Stimulated activated naive CD8-positive, alpha-beta T cell treated with anti-CD3 and anti-CD28 coated beads, Interleukin-15, amount 100 ng/mL, for 72 hours (primary cell): ENCODE measurements at places on chromosomes 4 and X.

- DNase-seq, result no peak
These were observed 52.5 kb downstream of the JADE1 start for GRCh38 chr4:128861856-128862518.

- no peak for DNase-seq
These were observed 26.9 kb downstream of the ARFIP1 start for GRCh38 chr4:152806501-152807125.

DNA sequence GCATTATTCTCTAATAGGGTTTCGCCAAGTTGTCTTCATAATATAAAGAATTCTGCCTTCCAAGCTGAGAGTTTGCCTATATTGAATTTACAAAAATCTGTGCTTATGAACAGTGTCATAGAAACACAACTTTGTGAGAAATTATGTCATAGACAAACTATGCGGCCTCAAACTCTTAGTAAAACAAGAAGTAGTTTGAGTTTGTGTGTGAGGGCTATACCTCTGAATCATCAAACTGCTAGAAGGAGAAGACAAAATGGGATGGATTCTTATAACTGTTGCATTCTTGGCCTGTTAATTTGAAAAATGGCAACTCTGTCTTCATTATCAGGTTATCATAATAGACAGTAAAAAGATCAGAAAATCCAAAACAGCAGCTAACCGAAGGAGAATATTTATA lies 46.1 kb upstream of the NAP1L5 start:
- no peak for DNase-seq

DNA sequence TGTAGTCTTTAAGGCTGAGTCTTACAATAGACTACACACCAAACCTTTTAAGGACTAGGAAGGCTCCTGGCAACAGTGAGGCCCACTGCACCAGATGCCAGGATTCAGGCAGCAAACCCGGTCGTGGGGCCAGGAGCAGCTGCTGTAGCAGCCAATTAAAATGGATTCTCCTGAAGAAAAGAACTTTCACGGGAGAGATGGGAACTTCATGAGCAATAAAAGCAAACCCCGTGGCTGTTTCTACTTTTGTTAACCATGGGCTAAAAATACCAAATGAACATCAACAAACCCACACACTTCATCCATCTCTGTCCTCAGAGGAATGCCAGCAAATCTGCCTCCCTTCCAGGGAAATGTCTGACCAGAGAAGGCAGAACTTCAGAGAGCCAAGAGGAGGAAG lies 101.4 kb downstream of the BTC start:
- no peak for DNase-seq

DNA sequence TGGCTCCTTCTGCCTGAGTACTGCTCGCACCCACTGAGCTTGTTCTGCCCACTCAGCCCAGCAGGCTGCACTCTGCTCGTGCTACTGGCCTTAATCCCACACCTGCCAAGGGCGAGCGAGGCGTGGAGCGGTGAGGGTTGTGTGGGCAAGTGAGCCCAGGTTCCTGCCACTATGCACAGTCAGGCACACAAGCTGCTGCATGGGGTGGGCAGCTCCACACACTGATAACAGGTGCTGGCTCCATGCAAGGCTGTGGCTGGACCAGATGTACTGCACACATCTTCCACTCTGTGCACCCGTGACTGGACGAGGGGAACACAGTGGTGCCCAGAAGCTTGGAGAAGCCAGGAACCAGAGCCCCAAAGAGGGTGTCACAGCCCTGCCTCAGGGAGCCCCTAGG lies 184.3 kb upstream of the NUDT6 start:
- no peak for DNase-seq

GRCh38 chr4:48683784-48684666 lies 96.1 kb downstream of the FRYL start:
- DNase-seq, result no peak

GRCh38 chr4:162853788-162854187 lies 312.9 kb downstream of the NAF1 start:
- DNase-seq, result no peak

DNA sequence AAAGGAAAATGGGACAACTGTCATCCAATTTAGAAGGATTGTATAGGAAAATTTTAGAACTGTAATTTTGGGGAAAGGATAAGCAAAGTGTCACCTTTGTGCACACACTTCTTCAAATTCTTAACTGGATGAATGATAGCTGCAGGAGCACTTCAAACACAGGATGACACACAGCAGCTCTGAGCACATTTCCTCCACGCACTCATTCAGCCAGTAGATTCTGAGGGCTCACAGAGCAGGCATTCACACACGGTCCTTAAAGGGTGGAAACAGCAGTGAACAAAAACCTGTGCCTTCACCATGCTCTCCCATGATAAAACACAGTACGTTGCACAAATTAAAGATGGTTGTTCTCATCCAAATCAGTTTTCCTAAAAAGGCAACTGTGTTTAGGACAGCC lies 38.5 kb upstream of the KLF3 start:
- DNase-seq, result no peak

DNA sequence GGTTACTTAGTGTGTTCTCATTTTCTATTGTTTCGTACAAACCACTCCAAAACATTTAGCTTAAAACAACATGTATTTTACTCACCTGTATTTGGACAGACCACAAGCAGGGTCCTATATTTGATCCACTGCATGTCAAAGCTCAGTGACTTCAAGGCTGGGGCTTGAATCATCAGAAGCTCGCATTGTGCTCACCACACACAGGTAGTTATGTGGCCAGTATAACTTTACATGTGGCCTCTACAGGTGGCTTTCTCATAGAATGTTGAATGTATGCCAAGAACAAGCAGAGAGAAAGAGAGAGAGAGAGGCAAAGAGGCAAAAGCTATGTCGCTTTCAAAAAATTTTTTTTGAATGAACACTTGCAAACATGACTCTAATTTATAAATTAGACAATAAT lies 107.6 kb downstream of the QRFPR start:
- DNase-seq, result no peak

DNA sequence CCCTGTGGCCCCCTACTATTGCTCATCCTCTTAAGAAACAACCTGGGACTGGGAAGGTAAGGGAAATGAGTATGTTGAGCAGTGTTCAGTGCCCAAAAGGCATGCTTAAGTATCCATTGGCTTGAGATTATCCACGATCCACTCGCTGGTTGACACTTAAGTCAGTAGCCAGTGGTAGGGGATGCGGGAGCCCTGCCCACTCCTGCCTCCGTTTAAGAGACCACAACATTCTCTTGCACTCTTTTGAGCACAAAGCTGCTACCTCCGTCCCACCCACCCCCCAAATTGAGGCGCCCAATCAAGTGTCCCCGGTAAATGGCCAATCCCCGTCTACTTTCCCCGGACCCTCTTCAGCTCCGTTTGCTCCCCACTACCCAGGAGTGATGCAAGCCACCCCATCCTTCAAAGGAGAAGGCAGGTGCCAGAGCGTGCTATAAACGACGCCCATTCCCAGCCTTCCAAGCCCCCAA lies 25.0 kb downstream of the UTP14A start:
- DNase-seq, result no peak

- no peak for DNase-seq
These were observed 59.6 kb downstream of the KANTR start for GRCh38 chrX:53153581-53153980.

GRCh38 chr4:45036677-45037076 lies 310.3 kb upstream of the GNPDA2 start:
- no peak for DNase-seq

GRCh38 chr4:726838-727237 lies 21.2 kb downstream of the PCGF3 start:
- DNase-seq, result no peak

DNA sequence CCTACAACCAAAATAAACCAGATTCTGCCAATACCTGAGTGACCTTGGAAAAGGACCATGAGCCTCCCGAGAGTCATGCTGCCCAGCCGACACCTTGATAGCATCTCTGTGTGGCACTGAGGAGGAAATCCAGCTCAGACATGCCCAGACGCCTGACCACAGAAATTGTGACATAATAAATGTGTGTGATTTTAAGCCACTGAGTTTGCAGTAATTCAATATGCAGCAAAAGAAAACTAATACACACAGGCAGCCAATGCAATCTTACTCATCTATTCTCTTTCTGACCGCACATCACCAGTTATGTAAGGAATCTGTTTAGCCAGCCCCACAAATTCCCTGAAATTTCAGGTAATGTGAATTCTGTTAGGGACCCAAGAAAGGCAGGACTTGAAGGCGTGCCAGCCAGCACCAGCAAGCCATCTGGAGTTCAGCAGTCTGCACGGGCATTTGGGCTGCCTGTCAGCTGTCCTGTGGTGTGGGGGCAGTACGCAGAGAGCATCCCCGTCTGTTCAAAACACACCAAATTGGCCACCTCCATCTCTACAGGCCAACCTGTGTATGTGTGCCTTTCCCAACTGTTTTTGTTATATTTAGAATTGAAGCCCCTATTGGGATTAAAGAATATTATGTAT lies 176.4 kb downstream of the NLGN4X start:
- DNase-seq, result no peak

GRCh38 chr4:84483688-84484087 lies 15.4 kb downstream of the NKX6-1 start:
- DNase-seq, result no peak

DNA sequence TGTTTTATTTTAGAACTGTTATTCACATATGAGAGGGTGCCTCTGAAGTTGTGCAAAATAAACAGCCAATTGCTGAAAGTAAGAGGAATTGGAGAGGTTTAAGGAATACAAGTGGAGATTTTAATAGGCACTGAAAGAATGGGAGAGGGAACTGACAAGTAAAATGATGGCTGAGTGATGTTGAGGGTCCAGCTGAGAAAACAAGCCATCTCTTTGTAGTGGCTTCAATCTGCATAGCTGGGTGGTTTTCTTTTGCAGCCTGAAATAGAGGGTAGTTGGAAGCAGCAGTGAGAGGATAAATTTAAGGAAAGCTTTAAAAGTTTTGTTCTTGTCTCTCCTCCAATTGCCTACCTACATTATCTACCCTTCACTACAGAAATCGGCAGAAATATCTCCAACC lies 106.7 kb upstream of the DGKK start:
- no peak for DNase-seq

DNA sequence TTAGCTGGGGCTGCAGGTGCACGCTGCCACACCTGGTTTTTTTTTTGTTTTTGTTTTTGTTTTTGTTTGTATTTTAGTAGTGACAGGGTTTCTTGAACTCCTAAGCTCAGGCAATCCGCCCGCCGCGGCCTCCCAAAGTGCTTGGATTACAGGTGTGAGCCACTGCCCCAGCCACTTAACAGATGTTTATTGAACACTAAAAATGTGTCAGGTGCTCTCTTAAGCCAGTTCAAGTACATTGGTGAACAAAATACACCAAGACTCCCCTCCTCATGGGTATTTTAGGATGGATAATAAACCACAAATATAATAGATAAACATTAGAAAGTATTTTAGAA lies 69.9 kb downstream of the TRAPPC11 start:
- no peak for DNase-seq

- no peak for DNase-seq
These were observed 60.6 kb downstream of the ELOVL6 start for GRCh38 chr4:110137829-110138228.

GRCh38 chrX:18149454-18149853 lies 71.2 kb downstream of the BEND2 start:
- DNase-seq, result no peak

- no peak for DNase-seq
These were observed 49.3 kb upstream of the EPGN start for GRCh38 chr4:74258963-74259362.

DNA sequence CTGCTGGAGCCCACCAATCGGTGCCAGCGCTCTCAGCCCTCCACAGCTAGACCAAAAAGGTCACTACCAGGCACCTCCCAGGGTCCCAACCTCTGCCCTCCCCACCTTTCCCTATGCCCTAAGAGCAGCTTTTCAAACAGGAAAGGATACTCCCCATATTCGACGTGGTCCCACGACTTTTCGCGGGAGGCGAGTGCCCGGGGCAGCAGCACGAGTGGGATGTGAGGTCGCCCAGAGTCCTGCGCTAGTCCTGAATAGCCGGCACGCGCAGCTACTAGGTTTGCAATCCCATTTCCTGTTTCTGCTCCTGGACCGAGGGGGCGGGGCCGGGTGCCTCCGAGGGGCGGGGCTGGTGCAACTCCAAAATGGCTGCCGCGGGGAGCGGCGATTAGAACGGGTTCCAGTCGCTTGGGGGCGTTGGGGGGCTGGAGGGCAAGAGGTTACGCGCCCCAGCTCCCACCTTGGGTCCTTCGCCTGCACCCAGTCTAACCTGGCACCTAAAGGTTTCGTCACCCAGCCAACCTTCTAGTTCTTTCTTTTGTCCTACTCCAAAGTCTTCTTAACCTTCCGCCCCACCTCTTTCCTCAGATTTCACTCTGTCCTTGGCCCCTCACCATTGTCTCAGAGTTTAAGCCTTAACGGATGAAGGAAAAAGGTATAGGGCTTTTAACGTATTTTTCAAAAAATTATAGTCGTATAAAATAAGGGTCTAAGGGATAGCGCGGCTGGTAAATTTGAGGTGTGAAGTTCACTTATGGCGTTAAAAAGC lies 85.0 kb upstream of the TENT5D start:
- DNase-seq, result no peak

GRCh38 chr4:38371391-38371851 lies 292.6 kb upstream of the KLF3 start:
- DNase-seq, result no peak

- DNase-seq, result no peak
These were observed 57.3 kb upstream of the SLIT2 start for GRCh38 chr4:20194123-20195013.

GRCh38 chr4:168864821-168865541 lies 145.1 kb downstream of the CBR4 start:
- DNase-seq, result no peak

DNA sequence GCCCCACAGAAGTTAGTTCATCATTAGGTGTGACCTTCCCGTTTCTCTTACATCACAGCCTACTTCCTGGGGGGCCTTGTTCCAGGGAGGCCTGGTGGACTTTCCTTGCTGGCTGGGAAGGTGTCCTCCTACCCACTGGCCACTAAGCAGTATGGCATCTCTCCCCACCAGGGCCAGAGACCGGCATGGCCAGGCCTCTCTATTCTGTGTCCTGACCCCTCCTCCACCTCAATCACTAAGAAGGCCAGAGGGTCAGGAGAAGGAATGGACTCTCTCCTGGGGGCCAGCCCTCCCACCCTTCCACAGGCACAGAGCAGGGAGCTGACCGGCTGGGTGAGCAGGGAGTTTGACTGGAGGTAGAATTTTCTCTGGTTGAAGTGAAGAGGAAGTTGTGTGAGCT lies 81.9 kb downstream of the PJA1 start:
- DNase-seq, result no peak

DNA sequence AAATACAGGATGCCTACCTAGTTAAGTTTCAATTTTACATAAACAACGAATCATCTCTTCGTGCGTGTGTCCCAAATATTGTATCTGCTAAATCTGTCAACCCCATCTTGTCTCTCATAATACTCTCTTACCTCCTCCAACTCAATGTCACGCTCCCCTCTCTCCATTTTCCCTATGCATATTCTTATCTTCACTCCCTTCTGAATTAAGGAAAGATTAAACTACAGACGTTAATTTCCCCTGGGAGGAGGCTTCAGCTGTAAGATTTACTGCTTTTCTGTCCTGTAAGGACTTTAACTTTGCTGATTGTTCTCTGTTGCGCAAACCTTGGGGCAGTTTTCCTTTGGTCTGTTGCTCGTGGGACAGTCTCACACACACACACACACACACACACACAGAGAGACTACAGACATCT lies 455 bp upstream of the ABCB7 start:
- DNase-seq, result no peak

- no peak for DNase-seq
These were observed 534.8 kb upstream of the HTR2C start for GRCh38 chrX:114049063-114049462.
